Stimulated activated CD4-positive, alpha-beta T cell treated with anti-CD3 and anti-CD28 coated beads, TNF-alpha, amount 100 ng/mL, for 24 hours (primary cell): ENCODE measurements at places on chromosomes 16 and 17.

DNA sequence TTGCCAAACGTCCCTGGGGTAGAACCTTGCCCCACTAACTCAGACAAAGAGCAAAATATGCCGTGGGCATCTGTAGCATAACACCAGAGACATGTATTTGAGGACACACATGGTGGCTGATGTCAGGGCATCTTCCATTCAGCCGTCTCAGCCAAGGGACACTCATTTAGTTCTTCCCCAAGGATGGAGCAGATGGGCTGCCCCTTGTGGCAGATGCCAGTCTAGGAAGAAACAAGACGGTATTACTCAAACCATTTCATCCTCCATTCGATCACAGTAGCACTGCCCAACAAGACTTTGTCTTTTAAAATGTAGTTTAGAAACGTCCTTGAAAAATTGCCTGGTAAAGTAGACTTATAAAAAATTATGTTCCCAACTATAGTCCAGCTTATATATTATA lies 937.6 kb upstream of the EEF2KMT start:
- DNase-seq, result no peak

- no peak for DNase-seq
These were observed 267.4 kb downstream of the HS3ST3A1 start for GRCh38 chr17:13334374-13334773.

DNA sequence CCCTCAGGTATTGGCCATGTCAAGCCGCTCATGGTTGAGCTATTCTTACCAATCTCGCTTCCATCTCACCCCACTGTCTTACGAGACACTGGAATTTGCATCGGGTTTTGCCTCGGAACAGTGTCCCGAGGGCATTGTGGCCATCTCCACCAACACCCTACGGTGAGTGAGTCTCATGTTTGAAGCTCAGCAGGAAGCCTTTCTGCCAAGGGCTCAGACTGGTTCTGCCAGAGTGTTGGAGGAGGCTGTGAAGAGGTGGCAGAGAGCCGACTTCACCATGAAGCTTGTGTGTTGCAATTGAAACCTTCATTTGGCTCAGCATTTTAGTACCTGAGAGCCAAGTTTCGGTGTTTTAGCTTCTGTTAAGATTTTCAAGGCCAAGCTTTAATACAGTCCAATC lies 38.0 kb downstream of the SF3B3 start:
- DNase-seq, result no peak

GRCh38 chr16:48136547-48137360 lies 19.0 kb downstream of the ABCC12 start:
- no peak for DNase-seq

- no peak for DNase-seq
These were observed 414.4 kb downstream of the WWOX start for GRCh38 chr16:78513838-78514237.
